ENCODE measurements at places on chromosomes 1 and 21.

DNA sequence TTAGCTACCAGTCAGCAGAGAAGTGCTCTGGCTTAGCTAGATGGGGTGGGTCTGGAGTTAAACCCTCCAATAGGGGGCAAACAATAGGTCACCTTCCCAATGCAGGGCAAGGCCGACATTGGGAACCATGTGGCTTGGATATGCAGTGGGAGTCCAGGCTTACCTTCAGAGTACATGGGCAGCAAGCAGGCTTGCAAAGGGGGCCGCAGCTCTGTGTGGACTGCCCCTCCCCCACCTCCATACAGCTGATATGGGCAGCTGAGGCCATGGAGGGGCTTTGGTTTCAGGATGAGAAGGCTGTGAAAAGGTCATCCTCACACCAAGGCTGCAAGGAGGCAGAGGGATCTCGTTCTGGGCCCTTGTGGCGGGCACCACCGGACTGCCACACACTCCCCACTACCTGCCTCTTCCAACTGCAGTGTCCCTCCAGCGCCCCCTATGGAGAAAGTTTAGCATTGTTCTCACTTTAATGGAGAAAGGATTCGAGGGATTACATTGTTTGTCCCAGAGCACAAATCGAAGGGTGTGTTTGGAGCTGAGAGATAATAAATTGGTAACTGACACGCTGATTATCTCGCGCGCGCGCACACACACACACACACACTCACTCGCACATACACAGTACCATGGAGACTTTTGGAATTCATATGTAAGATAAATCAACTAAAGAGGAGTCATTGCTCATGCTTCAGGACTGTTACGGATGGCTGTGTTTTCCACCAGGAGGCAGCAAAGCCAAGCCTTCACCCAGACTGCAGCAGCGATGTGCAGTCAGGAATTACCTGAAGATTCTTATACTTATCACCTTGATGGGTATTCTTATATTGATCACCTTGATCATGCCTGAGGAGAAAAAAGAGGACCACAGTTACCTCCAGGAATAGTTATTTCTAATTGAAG lies 7.0 kb upstream of the SMCP start:
- DNase-seq: no peak

- DNase-seq: no peak
Observed at GRCh38 chr1:160830321-160831153, 32.1 kb downstream of the CD244 start.

DNA sequence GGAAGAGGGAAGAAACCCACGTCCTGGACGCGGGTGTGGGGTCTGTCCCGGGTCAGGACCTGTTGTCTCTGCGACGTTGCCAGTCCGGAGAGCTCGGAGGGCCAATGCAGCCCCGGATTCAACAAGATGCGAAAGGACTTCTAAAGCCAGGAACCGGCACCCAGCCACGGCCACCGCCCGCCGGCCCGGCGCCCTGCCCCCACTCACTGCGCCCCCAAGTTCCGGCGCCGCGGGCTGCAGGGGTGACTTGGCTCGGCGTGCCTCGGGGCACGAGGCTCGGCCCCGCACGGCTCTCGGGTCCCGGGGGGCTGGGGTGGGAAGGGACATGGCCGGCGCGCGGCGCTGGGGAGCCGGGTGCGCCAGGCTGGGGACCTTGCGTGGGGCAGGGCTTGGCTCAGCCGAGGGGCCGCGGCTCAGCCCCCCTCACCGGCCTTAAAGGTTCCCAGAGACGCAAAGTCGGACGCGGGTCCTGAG lies 51.8 kb upstream of the H6PD start:
- no peak for DNase-seq

DNA sequence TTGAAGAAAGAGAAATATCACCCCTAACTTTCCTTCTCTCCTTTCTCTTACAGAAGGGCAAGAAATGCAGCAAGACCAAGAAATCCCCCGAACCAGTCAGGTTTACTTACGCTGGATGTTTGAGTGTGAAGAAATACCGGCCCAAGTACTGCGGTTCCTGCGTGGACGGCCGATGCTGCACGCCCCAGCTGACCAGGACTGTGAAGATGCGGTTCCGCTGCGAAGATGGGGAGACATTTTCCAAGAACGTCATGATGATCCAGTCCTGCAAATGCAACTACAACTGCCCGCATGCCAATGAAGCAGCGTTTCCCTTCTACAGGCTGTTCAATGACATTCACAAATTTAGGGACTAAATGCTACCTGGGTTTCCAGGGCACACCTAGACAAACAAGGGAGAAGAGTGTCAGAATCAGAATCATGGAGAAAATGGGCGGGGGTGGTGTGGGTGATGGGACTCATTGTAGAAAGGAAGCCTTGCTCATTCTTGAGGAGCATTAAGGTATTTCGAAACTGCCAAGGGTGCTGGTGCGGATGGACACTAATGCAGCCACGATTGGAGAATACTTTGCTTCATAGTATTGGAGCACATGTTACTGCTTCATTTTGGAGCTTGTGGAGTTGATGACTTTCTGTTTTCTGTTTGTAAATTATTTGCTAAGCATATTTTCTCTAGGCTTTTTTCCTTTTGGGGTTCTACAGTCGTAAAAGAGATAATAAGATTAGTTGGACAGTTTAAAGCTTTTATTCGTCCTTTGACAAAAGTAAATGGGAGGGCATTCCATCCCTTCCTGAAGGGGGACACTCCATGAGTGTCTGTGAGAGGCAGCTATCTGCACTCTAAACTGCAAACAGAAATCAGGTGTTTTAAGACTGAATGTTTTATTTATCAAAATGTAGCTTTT lies 2.4 kb downstream of the CCN1 start:
- DNase-seq: no peak

DNA sequence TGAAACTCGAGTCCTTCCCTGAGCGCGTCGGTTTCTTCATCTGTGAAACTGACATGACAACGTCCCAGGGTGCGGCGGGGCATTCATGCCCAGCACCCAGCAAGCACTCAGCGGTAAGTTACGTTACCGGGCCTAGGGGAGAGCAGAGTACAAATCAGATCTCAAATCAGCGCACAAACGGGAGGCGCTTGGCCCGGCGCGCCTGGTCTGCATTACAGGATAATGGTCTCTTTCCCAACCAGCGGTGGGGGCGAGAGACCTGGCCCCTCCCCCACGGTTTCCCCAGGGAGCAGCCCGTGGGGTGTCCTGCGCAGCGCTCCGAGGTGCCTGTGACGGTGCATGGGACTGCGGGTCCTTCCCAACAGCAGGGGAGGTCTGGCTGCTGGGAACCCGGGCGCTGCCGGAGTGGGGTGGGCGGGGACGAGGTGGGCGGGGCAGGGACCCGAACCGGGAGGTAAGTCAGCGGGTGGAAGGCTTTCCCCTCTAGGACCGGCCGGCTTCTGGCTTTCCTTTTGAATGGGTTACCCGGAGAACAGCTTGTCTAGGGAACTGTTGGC lies 1.0 kb downstream of the TMEM51 start:
- DNase-seq: no peak

DNA sequence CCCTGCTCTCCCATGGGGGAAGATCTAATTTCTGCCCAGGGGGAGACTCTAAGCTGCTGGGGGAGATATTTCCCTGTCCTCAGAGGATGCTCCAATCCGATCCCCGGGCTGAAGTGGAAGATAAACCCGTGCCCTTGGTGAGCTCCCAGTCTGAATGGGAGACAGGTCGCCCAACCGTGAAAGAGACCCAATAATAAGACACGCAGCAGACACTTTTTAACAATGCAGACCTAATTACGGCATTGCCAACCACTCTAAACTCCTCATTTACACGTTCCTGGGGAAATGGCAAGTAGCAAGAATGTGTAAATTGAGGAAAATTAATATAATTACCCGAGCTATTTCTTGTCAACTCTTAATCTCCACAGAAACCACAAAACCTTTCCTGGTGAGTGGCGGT lies 48.7 kb upstream of the ACTL8 start:
- DNase-seq: no peak

DNA sequence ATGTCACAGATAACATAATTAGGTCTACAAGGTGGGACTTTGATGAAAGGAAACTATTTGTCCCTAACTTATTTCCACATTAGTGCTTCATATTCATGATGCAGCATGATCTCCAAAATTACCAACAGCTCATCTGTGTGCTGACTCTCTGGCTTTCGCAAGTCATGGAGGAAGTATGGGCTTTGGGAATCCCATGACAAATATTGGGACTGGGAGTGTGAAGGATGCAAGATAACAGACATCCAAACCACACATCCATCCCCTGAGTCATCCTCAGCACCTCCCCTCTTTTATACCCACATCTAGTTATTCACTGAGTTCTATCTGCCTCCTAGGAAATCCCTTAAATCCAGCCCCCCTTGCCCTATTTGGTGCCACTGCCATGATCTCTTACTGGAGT lies 102.8 kb upstream of the COL24A1 start:
- no peak for DNase-seq

- no peak for DNase-seq
Observed at GRCh38 chr1:83735526-83735925, 263.4 kb downstream of the TTLL7 start.

- no peak for DNase-seq
Observed at GRCh38 chr1:234108921-234109320, 204.4 kb downstream of the SLC35F3 start.

DNA sequence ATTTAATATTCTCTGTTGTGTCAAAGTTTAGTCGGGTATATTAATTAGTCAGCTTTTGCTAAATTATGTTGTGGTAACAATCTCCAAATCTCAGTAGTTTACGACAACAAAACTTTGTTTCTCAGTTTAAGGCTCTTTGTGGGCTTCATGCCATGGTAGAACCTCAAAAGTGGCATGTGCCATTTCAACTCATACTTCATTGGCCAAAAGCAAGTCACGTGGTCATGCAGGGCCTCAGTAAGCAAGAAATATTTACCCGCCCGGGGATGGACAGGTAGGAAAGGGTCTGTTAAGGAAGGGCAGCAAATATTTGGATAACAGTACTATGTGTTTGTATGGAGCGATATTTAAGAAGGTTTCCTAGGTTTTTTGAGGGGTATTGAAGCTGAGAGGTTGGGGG lies 38.6 kb downstream of the ITSN1 start:
- DNase-seq: no peak

- DNase-seq: no peak
Observed at GRCh38 chr1:106254748-106255147, 801.7 kb upstream of the PRMT6 start.

GRCh38 chr1:211742272-211742671 lies 66.9 kb upstream of the NEK2 start:
- no peak for DNase-seq

- DNase-seq: no peak
Observed at GRCh38 chr1:47262787-47263413, 30.9 kb upstream of the TAL1 start.

- DNase-seq: no peak
Observed at GRCh38 chr21:27269644-27270043, 302.8 kb upstream of the ADAMTS5 start.

DNA sequence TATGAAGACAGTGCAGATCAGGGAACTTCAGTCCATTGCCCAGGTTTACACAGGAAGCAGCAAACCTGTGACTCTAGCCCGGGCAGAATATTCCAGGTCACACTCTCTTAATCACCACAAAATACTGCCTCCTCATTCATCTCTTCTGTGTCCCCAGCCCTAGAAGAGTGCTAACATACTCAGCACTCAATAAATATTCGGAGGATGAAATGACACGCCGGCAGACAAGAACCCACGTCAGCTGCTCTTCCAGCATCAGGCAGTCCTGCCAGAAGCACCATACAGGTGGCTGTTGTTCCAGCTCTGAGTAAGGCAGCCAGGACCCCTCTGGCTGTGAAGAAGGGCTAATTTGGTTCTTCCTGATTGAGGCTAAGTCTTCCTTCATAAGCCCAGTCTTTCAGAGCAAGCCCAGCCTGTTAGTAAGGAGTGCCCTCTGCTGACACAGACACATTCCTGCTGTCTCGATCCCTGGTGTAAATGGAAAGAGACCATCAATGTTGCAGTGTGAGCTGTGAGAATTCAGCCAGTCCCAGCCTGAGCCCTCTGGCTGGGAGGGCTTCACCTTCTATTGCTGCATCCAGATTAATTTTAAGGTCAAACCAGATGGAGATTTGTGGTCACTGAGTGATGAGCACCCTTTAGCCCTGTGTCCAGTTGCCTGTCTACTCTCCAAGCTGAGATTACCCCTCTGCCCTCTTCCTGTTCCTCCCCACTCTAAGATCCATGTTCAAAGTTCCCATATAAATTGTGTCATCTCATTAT lies 45.0 kb upstream of the KIRREL1 start:
- DNase-seq: no peak

DNA sequence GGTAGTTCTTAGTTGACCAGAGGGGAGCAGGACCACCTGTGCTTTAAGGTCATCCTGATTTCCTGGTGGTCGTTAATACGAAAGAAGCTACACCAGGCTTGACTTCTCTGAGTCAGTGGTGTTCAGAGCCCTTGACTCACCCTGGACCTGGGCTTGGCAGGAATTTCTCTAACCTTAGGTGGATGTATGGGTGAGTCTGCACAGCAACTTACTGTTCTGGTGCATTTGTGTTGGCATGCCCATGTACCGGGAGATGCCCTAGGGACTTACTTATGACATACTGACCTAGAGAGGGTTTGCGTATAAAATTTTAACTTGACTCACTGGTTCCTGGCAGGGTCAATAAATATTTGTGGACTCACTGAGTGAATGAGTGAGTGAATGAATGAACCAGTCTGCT lies 304.6 kb downstream of the DISC1 start:
- DNase-seq: no peak

- DNase-seq: no peak
Observed at GRCh38 chr1:7549277-7550161, 221.6 kb upstream of the VAMP3 start.

GRCh38 chr1:239058190-239058589 lies 328.2 kb upstream of the CHRM3 start:
- DNase-seq: no peak

DNA sequence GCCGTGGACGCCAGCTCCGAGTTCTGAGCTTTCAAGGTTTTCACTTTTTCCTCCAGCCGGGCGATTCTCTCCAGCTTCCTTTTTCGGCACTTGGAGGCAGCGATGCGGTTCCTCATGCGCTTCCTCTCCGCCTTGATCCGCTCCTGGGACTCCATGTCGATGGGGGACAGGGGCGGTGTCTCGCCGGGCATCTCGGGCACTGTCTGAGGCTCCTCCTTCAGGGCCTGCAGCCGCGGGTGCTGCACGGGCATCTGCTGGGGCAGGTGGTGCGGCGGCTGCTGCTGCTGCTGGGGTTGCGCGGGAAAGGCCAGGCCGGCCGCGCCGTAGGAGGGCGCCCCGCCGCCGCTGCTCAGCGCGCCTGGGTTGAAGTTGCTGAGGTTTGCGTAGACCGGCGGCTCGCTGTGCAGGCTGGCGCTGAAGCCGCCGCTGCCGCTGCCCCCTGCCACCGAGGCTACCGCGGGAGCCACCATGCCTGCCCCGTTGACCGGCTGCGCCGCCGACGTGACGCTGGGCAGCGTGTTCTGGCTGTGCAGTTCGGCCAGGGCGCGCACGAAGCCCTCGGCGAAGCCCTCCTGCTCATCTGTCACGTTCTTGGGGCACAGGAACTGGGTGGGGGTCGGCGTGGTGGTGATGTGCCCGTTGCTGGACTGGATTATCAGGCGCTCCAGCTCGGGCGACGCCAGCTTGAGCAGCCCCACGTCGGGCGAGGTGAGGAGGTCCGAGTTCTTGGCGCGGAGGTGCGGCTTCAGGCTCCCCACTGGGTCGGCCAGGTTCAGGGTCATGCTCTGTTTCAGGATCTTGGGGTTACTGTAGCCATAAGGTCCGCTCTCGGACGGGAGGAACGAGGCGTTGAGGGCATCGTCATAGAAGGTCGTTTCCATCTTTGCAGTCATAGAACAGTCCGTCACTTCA lies 1.4 kb downstream of the JUN start:
- DNase-seq: no peak

- no peak for DNase-seq
Observed at GRCh38 chr1:192809307-192810252, 741 bp downstream of the RGS2 start.
